ENCODE measurements at places on chromosomes 7 and 10. TPM values are rescaled to one million over a fixed set of nuclear protein-coding genes. Genes with fewer than 3 reads are reported as not detected.

KIAA1217 gene
- 10.5 TPM for total RNA-seq

GRCh38 chr7:55520426-55521140 is 51.7 kb downstream of the VOPP1 start:
- peaks cover 35% of the 10 kb centered on the region for H3K4me1 ChIP-seq
- H3K4me3 ChIP-seq: no peak overlapping the region
- no peaks in the 10 kb centered on the region for H3K27me3 ChIP-seq
- DNase-seq: no peak

DNA sequence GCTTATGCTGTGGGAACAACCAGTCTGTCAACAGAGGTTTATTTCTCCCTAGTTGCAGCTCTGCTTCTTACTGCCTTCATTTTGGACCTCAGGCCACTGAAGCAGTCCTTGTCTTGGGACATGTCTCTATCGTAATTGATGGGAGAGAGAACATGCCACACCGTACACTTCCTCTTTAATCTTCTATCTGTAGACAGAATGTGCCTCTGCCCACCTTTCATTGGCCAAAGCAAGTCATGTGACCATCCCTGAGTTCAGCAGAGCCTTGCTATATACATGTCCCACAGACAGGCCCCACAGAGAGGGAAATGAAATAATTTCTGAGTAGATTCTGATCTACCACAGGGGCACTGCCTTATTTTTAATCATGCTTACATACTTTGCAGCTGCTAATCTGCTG is 98.0 kb downstream of the KCND2 start:
- no peaks in the 10 kb centered on the region for H3K4me1 ChIP-seq
- H3K4me3 ChIP-seq: no peak overlapping the region
- DNase-seq: no peak

ASB10 gene
- not detected for total RNA-seq

DNA sequence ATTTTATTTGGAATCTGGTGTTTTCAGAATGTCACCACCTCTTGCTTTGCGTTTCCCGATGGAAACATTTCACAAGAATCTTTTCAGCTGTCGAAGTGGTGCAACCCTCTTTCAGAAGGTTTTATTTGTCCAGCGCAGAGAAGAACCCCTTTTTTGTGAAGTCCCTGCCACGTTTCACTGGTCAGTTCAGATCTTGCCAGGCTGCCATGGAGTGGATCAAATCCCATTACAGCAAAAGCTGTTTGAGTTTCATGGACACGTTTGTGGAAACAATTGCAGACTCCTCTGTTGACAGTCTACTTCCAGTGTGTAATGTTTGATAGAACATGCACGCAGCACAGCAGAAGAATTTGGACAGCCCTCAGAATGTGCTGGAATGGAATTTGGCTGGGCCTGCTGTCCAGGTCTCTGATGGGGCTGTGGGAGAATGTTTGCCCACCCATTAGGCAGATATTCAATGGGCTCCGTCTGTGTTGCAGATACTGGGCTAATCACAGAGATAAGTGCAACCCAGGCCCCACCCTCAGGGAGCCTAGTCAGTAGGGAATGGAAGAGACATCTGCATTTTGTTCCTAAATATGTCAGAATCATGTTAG is 143.2 kb downstream of the GRK5 start:
- H3K4me1 ChIP-seq: peaks cover 9% of the 10 kb centered on the region
- DNase-seq: no peak
- peaks cover 17% of the 10 kb centered on the region for H3K36me3 ChIP-seq

PRPS1L1 gene
- total RNA-seq: not detected

DNA sequence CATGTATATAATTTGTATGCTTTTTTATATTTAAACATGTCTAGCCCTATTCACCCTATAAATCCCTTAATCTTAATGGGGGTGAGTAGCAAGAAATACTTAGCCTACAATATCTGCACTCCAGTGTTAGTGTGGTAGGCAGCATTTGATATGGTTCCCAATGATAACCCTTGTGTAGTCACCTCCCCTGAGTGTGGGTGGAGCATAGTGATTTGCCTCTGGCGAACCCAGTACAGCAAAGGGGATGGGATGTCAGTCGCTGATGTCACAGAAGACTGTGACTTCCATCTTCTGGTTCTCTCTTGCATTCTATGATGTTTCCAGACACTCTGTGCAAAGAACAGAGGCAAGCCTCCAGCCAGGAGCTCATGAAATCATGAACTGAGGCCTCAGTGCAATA is 211.2 kb downstream of the CRPPA start:
- H3K4me3 ChIP-seq: no peak overlapping the region
- H3K36me3 ChIP-seq: peaks cover 2% of the 10 kb centered on the region
- peaks cover 4% of the 10 kb centered on the region for H3K4me1 ChIP-seq
- no peak for DNase-seq
- H3K27ac ChIP-seq: no peak overlapping the region

DNA sequence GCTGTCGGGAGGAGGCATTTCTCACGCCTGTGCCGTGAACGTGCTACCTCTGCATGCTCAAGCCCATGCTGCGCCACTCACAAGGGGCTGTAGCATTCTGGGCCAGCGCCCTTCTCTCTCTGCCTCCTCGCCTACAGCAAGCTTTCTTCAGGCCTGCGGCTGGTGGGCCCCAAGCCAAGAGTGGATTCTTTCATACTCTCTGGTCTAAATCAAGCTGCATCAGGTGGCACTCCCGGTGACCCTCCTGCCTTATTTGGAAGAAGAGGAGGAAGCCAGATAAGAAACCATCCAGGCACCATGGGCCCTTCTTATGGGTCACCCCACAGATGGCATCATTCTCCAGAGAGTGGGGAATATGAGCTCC is 86.7 kb upstream of the DUSP5 start:
- H3K4me1 ChIP-seq: peaks cover 16% of the 10 kb centered on the region
- no peaks in the 10 kb centered on the region for H3K36me3 ChIP-seq
- no peaks in the 10 kb centered on the region for H3K27me3 ChIP-seq
- no peak overlapping the region for H3K27ac ChIP-seq
- no peak overlapping the region for H3K4me3 ChIP-seq

DNA sequence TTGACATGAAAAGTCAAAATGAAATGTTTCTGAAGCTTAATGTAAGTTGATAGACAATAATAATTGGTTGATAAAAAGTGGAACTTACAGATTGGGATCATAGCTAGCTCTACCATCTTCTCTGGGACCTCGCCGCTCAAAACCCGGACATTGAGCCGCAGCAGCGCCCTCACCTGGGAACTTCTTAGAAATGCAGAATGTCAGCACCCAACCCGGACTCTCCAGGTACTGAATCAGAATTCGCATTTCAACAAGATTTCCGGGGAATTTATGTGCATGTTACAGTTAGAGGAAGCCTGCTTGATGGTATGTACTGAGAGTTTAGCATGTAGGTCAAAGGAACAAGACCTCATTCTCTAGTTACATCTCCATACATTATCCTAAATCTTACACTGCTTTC is 36.7 kb upstream of the ABLIM1 start:
- no peaks in the 10 kb centered on the region for H3K27me3 ChIP-seq
- no peaks in the 10 kb centered on the region for H3K36me3 ChIP-seq
- peak; percentile 56 for DNase-seq
- no peak overlapping the region for H3K27ac ChIP-seq
- no peak overlapping the region for H3K4me3 ChIP-seq
- peaks cover 14% of the 10 kb centered on the region for H3K4me1 ChIP-seq

GRCh38 chr10:59970396-59971368 is 64.3 kb upstream of the CCDC6 start:
- no peak overlapping the region for H3K4me3 ChIP-seq
- H3K27ac ChIP-seq: no peak overlapping the region
- H3K4me1 ChIP-seq: no peaks in the 10 kb centered on the region

- H3K27me3 ChIP-seq: no peaks in the 10 kb centered on the region
- no peak overlapping the region for H3K4me3 ChIP-seq
- DNase-seq: no peak
- H3K36me3 ChIP-seq: no peaks in the 10 kb centered on the region
- peaks cover 13% of the 10 kb centered on the region for H3K4me1 ChIP-seq
- H3K27ac ChIP-seq: no peak overlapping the region
These were observed 80.8 kb upstream of the PLXNA4 start for GRCh38 chr7:132656846-132657776.

OR9A2 gene
- total RNA-seq: not detected

C10orf143 gene
- 2.7 TPM for total RNA-seq

SUN3 gene
- total RNA-seq: not detected

GRCh38 chr10:111954386-111954785 is 229.2 kb downstream of the GPAM start:
- DNase-seq: no peak
- peaks cover 4% of the 10 kb centered on the region for H3K4me1 ChIP-seq
- H3K27ac ChIP-seq: no peak overlapping the region

KLF14 gene
- total RNA-seq: not detected

GRCh38 chr7:36469236-36469635 is 79.6 kb downstream of the ANLN start:
- peaks cover 2% of the 10 kb centered on the region for H3K36me3 ChIP-seq
- H3K27me3 ChIP-seq: no peaks in the 10 kb centered on the region
- no peak overlapping the region for H3K4me3 ChIP-seq
- no peak for DNase-seq
- no peak overlapping the region for H3K27ac ChIP-seq
- no peaks in the 10 kb centered on the region for H3K4me1 ChIP-seq

DNA sequence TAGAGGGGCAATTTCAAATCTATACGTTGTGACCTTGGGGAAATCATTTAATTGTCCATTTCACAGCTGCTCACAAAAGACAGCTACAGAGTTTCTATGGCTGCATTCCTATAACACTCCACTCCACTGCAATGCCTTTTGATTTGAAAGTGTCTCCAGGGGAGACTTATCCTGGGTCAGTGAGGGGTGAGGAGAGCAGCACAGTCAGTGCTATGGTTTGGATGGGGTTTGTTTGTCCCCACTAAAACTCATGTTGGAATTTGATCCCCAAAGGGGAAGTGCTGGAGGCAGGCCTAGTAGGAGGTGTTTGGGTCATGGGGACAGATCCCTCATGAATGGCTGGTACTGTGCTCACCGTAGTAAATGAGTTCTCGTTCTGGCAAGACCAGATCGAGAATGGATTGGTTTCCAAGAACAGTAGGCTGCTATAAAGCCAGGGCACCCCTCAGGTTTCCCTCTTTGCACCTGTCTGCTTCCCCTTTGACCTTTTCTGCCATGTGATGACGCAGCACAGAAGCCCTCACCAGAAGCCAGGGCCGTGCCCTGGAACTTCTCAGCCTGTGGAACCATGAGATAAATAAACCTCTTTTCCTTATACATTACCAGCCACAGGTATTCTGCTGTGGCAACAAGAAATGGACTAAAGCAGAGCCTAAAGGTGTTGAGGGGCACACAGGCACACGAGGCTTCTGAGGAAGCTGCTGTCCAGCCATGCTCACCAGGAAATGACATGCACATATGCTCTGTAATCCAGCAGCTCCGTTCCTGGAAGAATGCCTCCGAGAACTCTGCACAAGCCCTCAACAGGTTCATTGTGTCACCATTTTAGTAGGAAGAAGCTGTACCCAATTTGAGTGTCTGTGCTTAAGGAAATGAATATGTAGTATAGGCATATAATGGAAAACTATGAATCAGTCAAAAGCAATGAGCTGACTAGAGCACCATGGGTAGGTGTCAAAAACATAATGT is 5.0 kb upstream of the PAPOLB start:
- H3K36me3 ChIP-seq: peaks cover 24% of the 10 kb centered on the region
- H3K27me3 ChIP-seq: no peaks in the 10 kb centered on the region
- peak overlapping the region; percentile 76 for H3K27ac ChIP-seq
- H3K4me3 ChIP-seq: no peak overlapping the region
